GM03348 (cell line): ENCODE measurements at places on chromosomes 6 and 20.

- DNase-seq, result no peak
Observed at GRCh38 chr6:119339941-119340456, 9.6 kb downstream of the MAN1A1 start.

GRCh38 chr6:490251-491037 lies 98.9 kb downstream of the IRF4 start:
- DNase-seq, result no peak

- DNase-seq, result no peak
Observed at GRCh38 chr6:1654054-1654453, 44.3 kb downstream of the FOXC1 start.

- no peak for DNase-seq
Observed at GRCh38 chr6:43814865-43815264, 44.9 kb downstream of the VEGFA start.

- DNase-seq, result peak; percentile 31
Observed at GRCh38 chr6:26388014-26388413, 5.1 kb downstream of the BTN2A2 start.

DNA sequence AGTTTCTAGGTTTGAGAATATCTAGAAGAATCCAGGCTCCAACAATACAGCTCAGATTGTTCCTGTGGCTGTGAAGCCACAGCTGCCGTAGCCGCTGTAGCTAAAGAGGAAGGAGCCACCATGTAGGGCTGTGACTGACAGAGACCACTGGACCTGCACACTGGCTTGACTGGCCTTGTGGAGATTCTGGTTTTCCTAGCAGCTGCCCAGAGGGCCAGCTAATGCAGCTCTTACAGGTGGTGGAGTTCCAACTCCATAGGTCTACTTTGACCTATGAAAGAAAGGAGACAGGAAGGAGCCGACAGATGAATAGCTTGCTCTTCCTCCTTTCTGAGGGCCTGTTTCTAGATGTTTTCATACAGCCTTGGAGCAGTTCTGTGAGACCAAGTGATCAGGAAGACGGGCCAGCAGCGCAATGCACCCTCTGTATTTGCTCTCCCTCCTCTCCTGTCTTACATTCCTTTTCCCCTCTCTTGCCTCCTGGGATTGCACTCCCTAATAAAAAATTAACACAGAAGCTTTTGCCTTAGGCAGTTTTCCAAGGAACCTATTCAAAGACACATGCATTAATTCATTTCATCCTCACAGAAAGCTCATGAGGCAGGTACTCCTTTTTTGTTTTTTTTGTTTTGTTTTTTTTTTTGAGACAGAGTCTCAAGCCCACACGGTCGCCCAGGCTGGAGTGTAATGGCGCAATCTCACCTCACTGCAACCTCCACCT lies 51.8 kb upstream of the MYB start:
- no peak for DNase-seq

DNA sequence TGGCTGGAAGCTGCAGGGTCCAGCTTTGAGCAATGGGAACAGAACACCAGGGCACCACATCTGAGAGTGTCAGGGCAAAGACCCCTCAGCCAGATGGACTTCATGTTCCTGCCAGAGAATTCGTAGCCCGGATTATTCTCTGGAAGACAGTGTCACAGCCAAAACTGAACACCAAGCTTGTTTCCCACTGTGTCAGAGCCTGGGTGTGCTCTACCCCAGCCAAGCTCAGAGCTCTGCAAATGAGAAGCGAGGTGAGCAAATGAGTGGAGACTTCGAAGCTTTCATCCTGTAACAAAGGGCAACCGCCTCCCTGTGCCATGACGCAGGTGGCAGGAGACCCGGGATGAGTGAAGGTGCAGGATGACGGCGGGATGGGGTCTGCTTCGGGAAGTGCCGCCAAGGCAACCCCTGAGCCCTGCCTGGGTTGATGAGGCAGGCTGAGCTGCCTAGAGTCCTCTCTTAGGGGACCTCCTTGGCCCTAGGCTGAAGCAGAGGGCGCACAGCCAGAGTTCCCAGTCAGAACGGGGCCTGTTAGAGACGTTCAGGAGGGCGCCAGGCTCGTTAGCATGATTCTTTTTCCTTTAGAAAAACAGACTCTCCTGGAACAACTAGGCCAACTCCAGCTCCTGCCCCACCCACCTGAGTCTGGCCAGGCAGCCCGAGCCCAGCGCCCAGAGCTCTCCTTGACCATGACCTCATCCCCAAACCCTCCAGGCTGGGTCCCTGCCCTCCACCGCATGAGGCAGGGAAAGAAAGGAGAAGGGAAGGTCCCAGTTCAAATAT lies 187.7 kb downstream of the SOD2 start:
- no peak for DNase-seq

- DNase-seq, result no peak
Observed at GRCh38 chr6:168990019-168990751, 263.5 kb downstream of the THBS2 start.

DNA sequence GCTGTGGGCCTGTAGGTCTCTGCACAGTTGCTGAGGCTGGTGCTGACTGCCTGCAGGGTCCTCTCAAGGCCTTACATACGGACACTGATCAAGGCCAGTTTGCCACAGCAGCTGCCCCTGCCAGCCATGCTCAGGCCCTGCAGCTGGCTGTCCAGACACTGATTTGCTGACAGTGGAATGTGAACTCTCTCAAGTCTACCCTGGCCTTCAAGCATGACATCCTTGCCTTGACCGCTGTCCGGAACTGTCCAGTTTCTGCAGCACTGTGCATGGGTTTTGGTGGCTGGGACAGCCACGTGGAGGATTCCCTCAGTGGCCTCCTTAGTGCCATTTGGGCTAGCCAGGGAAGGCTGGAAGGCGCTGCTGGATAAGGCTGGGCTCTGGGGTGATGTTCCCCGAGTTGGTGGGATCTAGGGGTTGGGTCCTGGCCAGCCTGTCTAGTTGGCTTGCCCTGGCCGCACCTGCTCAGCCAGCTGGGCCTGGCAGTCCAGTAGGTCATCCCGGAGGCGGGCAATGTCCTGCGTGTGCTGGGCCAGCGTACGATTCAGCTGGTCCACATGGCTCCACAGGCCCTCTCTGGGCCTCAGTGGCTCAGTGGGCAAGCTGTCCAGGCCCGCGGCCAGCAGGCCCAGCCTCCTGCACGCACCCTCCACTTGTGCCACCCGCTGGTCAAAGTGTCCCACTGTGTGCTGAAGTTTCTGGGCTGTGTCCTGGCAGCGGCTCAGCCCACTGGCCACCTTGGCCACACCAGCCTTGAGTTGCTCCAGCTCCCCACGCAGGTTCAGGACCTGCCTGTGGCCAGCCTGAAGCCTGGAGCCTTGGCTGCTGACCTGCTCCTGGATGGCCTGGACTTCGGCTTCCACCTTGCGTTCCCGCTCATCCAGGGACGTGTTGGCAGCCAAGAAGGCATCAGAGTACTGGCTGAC lies 5.5 kb downstream of the EMILIN3 start:
- no peak for DNase-seq

GRCh38 chr6:33577718-33578117 lies 2.4 kb downstream of the BAK1 start:
- DNase-seq, result no peak

- DNase-seq, result no peak
Observed at GRCh38 chr6:16583144-16583762, 178.0 kb downstream of the ATXN1 start.

DNA sequence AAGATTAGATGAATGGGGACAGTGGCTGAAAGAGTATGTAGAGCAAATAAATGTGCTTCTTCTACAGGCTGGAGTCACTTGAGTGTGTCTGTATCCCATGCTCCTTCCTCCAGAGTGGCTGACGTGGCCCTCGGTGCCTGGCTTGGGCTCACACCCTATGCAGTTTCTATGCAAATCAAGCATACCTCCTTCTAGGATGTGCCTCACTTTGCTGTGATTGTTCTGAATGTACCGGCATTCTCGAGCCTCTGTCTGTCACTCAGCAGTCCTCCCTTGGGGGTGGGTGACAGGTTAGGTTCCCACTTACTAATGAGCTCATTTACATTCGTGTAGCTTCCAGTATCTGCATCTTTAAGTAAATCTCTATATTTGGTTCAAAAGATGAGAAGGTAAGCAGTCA lies 55.1 kb upstream of the HDDC2 start:
- no peak for DNase-seq

DNA sequence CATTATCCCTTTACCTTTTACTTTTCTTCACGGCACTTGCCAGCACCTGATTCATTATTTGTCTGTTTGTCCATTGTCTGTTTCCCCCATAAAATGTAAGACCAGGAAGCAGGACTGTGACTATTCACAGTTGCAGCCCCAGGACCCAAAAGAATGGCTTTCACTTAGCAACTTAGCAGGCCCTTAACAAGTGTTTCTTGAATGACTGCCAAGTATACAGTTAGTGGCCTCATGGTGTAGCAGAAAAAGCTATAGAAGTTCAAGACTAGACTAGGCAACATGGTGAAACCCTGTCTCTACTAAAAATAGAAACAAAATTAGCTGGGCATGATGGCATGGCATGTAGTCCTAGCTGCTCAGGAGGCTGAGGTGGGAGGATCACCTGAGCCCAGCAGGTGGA lies 4.3 kb downstream of the SLC26A8 start:
- DNase-seq, result no peak

DNA sequence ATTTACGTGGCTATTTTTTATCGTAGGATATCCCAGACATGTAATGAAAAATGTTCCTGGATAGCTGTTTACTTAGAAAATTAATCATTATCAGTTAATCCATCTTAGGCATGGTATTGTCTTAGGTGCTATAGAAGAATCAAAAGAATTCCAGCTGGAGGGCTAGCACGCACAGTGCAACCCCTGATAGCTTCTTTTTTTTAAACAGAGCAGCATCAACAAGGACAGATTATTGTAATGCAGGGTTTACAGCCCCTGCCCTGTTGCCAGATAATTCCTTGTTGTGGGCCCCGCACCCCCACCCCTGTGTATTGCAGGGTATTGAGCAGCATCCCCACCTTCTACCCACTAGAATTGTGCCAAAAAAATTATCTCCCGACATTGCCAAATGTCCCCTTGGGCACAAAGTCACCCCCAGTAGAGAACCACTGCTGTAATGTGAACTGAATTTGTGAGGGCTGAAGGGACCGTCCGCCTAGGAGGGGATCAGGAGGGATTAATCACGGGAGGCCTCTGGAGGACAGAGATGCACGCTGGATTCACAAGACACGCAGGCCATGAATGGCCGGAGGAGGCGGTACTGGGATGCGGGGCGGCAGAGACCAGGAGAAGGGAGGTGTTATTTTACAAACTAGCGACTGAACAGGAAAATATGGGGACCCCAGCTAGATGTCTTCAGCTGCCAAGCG lies 174.6 kb downstream of the ZDHHC14 start:
- no peak for DNase-seq

DNA sequence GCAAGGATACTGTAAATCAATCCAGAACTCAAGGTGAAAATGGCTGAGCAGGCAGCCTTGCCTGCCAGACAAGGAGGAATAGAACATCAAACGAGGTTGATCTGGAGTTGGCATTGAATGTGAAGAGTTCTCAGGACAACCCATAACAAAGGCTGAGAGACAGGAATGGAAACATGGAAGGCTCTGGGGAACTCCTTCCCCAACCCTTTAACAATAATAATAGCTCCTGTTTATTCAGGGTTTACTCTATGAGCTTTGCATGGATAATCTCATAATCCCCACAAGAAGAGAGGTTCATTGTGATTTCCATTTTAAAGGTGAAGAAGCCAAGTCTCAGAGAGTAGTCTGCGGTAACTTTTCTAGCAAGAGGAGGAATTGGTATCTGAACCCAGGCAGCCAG lies 151.7 kb downstream of the SOD2 start:
- DNase-seq, result no peak

- no peak for DNase-seq
Observed at GRCh38 chr6:158039571-158040050, 57.9 kb downstream of the SYNJ2 start.

DNA sequence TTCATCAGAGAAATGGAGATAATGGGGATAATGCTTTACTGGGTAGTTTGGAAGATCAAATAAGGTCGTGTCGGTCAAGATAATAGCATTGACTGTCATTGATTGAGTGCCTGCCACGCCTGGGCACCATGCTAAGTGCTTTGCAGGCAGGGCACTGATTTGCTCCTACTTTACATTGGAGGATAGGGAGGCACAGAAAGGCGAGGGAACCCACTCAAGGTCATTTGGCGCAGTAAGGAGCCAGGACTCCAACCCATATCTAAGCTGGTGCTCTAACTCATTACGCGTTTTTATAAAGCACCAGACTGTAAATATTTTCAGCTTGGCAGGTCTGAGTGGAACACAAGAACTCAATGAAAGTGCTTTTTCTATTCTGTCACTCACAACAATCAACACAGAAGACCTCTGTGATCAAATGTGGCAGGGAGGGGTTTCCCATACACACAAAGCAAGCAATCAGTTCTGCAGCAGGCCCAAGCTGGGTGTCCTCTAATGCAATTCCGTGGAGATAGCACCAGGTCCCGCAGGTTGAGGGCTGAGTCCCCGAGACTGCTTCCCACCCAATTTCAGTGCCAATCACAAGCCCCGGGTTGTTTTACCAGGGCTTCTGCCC lies 373.6 kb downstream of the CDH26 start:
- DNase-seq, result no peak

DNA sequence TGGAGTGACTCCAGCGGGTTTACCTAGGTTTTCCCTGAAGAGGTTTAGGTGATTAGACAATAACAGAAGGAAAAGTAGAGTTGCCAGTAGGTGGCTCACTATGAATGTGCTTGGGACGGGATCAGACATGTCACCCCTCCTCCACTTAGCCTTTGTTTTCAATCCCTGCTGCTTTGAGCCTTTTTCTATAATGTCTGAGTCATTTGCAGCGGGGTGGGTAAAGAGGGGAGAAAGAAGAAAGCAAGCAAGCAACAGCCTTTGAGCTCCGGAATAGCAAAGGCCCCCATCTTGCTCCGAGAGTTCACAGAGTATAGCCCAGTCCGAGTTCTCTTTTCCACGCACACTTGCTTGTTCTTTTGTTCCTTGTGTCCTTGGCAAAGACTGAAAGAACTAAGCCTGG lies 129.1 kb downstream of the PACRG start:
- DNase-seq, result peak; percentile 83

- DNase-seq, result no peak
Observed at GRCh38 chr6:137766596-137767370, 100.3 kb upstream of the TNFAIP3 start.

- peak; percentile 4 for DNase-seq
Observed at GRCh38 chr6:64217721-64218620, 582.4 kb downstream of the PHF3 start.

DNA sequence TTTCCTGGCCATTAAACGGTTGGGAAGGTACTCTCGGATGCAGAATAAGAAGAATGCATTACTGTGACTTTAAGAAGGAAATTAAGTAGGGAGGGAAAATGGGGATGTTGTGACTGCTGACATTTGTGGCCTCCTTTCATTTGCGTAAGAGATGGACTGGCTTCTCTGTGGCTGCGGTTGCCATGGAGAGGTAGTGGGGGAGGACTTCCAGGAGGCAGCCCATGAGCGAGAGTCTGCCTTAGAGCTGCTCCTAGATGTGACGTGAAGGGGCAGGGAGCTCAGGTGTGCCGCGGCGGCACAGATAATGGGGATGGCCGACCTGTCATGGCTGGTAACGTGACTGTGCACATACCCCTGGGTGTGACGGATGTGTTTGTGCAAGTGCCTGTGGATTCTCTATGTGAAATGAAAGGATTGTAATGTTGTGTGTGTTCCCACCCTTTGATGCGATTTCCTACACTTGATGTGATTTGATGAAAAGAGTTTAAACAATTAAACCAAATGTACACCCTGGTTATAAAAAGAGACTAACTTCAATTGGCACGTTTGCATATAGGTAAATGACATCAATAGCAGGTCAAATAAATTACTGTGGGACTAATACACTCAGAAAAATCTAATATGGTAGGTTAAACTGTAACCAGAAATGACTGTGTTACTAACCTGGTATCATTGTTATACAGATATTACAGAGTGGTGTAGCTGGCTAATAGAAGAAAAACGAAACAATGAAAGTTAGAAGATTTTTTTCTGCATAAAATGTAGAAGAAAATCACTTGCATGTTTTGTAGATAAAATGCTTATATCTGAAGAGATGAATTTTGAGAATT lies 48.9 kb downstream of the HIVEP1 start:
- no peak for DNase-seq

- no peak for DNase-seq
Observed at GRCh38 chr6:139480356-139481165, 106.1 kb upstream of the CITED2 start.
